ENCODE measurements at places on chromosomes 13 and 19.

GRCh38 chr13:77699059-77699680, 1.7 kb downstream of the SLAIN1 start:
- no peak for DNase-seq

- DNase-seq, result no peak
These were observed 55.7 kb downstream of the SPATA13 start for GRCh38 chr13:24216176-24216575.

GRCh38 chr19:47330466-47330869, 1.5 kb upstream of the C5AR2 start:
- DNase-seq, result no peak

DNA sequence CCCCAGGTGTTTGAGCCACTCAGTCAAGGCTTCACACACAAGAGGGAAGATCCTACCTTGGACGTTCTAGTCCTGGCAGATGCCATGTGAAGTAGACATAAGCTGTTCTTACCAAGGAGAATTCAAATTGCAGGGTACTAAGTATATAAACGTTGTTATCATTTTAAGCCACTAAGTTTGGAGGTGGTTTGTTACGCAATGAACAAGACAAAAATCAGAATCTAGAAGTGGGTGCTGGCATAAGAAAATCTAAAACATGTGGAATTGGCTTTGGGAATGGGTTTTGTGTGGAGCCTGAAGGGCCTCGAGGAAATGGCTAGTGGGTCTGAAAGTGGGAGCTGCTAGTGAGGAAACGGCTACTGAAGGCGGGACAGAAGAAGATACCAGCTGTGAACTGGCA, 83.9 kb downstream of the TBC1D4 start:
- no peak for DNase-seq

DNA sequence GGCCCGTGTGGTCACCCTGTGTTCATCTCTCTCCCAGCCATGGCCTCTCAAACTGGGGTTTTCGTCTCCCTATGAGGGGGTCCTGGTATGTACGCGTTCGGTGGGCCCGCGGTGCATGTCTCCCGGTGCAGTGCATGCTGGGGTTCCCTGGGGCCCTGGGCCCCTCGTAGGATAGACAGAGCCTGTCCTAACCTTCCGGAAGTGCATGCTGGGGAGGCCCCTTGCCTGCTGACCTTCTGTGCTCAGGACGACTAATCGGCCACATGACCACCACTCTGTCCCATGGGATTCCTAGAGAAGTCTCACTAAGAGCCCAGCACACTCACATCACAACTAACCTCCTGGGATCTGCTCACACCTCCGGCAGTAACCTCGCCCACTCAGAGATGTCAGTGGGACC, 4.9 kb upstream of the USE1 start:
- no peak for DNase-seq

- DNase-seq, result no peak
These were observed 15.8 kb downstream of the NDUFB7 start for GRCh38 chr19:14555918-14556661.

DNA sequence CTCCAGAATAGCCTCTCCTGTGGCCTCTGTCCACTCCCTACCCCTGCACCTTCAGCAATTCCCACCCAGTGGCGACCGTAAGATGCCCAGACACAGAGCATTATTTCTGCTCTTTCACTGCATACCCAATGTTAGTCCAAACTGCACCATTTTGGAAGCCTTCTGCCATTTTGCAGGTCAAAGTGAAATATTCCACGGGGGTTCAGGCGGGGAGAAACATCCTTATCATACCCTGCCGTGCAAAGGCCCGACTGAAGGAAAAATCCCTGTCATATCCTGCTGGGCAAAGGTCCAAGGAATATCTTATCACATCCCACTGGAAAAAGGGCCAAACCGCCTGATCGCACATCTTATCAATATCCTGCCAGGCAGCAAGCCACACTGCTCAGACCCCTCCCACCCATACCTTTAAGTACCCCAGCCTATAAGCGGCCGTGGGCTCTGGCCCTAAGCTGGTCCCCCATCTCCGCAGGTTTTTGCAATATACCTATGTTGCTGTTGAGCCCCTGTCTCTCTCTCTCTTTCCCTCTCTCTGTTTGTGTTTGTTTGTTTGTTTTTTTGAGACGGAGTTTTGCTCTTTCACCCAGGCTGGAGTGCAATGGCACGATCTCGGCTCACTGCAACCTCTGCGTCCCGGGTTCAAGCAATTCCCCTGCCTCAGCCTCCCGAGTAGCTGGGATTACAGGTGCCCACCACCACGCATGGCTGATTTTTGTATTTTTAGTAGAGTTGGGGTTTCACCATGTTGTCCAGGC, 18.2 kb downstream of the CLEC11A start:
- no peak for DNase-seq

DNA sequence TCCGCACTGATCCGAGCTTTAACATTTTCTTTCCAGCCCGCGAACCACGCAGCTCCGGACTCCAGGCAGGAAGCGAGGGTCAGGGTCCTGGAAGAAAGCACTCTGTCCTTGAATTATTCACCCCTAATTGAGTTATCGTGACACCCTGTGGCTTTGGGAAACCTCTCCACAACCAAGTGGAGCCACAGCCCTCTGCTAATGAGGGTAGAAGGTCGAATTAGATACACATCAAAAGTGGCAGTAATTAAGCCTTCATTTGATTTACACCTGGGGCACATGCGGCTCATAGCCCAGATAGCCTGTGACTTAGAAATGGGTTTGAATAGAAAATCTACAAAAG, 15.9 kb upstream of the RNF17 start:
- no peak for DNase-seq

GRCh38 chr19:18390065-18390907, 4.3 kb downstream of the GDF15 start:
- no peak for DNase-seq

DNA sequence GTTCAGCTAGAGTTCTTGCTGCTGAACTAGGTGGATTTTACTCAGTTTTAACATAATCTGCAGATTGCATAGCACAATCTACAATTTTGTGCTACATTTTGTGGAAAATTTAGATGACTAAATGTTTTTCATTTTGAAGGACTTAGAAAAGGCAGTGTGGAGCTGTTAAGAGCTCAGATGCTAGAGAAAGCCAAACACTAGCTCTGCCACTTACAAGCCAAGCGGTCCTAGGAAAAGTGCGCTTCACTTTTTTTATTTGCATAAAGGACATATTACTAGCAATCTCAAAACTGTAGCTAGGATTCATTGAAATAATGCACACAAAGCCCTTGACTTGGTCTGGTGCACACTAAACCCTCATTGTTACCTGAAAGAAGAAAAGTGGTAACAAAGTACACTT, 8.1 kb upstream of the CSNK1A1L start:
- DNase-seq, result no peak

DNA sequence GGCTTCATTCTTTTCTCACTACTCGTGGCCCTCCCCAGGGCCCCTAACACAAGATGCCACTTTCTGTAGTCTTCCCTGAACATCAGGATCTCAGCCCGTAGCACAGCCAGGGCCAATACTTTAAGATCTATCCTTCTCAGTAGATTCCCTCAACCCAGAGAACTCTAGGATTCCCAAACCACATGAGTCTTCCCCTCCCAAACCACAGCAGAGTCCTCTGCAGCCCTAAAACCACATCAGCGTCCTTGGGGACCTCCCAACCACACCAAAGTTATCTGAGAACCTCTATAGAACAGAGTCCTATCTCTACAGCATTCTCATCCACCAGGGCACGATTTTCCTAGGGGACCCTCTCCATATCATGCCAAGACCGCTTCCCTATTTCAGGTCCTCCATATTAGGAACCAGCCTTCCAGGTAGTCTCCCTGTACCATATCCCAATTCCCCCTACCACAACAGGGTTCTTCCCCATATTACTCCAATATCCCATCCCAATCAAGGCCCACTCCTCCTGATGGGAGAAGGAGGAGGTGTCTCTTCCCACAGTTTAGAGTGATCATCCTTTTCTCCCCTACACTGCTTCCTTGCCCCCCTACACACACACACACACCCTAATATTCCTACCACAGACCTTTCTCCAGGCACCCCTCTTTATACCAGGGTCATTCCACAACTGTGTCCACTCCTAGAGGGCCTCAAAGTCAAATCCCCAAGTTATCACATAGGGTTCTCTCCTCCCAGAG, 1.4 kb downstream of the DYRK1B start:
- no peak for DNase-seq

- no peak for DNase-seq
These were observed 4.4 kb upstream of the FCER2 start for GRCh38 chr19:7706188-7706954.

Measured in stimulated activated CD4-positive, alpha-beta T cell treated with anti-CD3 and anti-CD28 coated beads, TNF-alpha, amount 100 ng/mL, for 48 hours (primary cell).